ENCODE measurements at places on chromosomes 11 and 22.

- peak; percentile 70 for DNase-seq
These were observed 460 bp downstream of the ZC3H12C start for GRCh38 chr11:110093407-110094297.

GRCh38 chr11:64067230-64067993, 31.7 kb downstream of the FLRT1 start:
- no peak for DNase-seq

GRCh38 chr11:46874586-46874985, 28.5 kb upstream of the CKAP5 start:
- no peak for DNase-seq

- DNase-seq, result no peak
These were observed 44.3 kb downstream of the DKK3 start for GRCh38 chr11:11963842-11964773.

DNA sequence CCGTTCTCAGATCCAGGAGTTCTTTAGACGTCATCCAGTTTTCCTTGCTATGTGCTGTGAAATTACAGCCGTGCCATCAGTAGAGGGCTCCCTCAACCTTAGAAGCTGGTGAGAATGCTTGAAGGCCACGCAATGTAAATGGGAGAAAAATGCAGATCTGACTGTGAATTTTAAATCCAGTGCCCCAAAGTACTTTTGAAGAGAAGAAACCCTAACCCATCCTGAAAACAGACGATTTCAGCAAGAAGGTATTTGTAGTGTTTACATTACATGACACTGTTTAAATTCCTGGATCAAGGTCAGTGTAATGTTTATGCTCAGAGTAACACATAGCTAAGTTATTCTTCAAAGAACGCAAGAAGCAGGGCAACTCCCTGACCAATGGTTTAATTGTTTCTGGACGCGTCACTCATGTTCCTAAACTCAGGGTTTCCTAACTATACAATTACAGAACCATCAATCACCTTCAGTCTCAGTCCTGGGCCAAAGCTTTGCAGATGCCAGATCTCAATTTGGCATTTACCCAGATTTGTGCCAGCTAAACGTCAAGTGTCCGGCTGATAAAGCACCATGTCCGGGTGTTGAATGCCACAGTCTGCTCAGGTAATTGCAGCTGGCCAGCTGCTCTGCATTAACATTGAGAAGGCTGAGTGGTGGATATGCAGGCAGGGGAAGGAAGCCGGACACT, 38.2 kb downstream of the ADAMTS8 start:
- no peak for DNase-seq

DNA sequence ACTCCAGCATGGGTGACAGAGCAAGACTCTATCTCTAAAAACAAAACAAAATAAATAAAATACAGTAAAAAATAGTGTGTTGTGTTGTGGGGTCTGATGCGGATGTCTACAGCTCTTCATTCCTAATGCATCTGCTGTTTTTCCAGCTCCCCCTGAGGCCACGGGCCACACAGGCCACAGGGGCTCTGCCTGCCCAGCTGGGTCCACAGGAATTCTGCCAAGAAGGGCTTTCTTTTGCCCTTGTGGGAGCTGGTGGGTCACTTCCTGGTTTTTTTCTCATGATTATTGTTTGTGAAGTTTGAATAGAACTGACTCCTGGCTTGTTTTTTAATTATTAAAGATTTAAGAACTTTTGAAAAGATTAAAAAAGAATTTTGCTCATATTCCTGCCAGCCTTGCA, 67.4 kb upstream of the CLDN5 start:
- no peak for DNase-seq

GRCh38 chr22:44881624-44882023, 128.2 kb downstream of the PHF21B start:
- peak; percentile 27 for DNase-seq

DNA sequence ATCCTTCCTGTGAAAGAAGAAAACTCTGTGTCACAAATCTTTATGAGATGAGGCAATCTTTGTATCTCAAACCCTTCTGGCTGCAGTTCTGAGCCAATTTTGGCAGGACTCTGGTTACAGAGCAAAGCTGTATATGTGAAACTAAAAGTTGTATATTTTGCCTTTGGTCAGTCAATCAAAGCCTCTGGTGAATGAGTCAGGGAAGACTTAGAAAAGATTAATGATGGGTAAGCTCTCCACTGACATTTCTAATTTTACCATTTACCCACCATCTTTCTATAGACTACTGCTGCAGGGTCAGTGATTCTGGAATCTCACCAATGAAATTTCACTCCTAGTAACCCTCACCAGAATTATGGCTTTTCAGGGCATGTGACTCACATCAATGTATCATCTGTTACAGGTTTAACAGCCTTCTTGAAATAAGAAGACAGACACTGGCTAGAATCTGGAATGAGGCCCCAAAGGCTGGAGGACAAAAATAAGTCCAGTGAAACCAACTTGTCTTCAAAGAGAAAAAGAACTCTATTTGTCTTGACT, 43.3 kb downstream of the USP35 start:
- DNase-seq, result no peak

DNA sequence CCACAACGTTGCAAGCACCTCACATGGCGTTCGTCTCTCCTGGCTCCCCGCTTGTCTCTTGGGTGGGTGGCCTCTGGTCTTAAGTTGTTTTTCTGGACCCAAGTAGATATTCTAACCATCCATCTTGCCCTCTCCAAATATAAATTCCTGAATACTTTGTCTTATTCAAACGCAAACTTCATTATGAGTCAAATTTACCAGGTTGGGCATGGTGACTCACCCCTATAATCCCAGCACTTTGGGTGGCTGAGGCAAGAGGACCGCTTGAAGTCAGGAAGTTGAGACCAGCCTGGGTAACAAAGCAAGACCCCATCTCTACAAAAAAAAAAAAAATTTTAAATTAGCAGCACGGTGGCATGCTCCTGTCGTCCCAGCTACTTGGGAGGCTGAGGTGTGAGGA, 5.1 kb upstream of the IGSF9B start:
- DNase-seq, result no peak

GRCh38 chr22:34414467-34415440, 494.5 kb upstream of the LARGE1 start:
- DNase-seq, result no peak

DNA sequence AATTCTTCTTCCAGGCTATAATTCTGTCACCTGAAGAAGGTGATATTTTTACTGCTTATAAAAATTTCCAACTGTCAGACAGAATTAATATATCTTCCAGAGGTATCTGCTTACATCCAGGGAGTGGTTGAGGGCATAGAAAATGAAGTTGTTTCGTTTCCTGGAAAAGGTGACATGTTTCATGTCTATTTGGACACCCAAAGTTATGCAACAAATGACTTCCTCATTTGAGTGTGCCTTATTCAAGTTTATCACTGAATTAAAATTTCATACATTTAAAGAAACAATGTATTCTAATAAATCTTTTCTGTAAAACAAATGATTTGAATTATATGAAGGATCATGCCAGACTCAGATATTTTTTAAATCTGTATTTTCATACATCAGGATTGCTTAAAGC, 8.5 kb upstream of the GRAMD1B start:
- DNase-seq, result no peak

GRCh38 chr11:92495107-92495793, 270.6 kb downstream of the FAT3 start:
- DNase-seq, result no peak

DNA sequence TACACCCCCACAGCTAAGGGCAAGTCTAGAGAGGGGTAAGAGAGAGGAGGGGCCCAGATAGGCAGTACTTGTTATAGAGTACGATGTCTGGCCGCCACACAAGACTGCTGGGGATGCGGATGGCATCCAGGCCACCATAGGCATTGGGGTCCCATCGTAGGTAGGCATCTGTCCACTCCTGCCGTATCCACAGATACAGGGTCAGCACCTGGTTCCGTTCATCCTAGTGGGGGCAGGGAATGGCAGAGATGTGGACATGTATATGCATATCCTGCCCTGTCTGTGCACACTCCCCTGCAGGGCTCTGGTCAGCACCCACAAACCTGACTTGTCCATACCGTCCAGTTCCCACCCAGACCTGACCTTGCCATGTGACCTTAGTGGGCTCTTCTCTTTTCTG, 2.1 kb downstream of the CHRNA10 start:
- no peak for DNase-seq
